ENCODE measurements at places on chromosomes 5 and 9.

DNA sequence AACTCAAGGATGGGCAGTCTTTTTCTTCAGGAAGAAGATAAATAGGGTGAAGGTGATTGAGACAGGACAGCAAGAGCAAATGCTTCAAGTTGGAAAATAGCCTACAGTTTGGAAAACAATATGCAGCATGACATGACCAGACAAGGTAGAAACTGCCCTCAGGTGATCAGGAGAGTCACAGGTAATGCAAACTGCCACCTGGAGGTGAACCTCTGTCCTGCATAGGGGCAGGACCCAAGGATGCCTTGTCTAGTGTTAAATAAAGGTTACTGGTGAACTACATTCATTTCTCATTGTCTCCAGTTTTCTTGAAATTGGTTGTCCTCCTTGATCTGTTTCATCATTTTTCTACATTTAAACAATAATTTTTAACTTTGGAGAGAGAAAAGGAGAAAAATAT, 232.1 kb downstream of the SEMA5A start:
- DNase-seq, result no peak

DNA sequence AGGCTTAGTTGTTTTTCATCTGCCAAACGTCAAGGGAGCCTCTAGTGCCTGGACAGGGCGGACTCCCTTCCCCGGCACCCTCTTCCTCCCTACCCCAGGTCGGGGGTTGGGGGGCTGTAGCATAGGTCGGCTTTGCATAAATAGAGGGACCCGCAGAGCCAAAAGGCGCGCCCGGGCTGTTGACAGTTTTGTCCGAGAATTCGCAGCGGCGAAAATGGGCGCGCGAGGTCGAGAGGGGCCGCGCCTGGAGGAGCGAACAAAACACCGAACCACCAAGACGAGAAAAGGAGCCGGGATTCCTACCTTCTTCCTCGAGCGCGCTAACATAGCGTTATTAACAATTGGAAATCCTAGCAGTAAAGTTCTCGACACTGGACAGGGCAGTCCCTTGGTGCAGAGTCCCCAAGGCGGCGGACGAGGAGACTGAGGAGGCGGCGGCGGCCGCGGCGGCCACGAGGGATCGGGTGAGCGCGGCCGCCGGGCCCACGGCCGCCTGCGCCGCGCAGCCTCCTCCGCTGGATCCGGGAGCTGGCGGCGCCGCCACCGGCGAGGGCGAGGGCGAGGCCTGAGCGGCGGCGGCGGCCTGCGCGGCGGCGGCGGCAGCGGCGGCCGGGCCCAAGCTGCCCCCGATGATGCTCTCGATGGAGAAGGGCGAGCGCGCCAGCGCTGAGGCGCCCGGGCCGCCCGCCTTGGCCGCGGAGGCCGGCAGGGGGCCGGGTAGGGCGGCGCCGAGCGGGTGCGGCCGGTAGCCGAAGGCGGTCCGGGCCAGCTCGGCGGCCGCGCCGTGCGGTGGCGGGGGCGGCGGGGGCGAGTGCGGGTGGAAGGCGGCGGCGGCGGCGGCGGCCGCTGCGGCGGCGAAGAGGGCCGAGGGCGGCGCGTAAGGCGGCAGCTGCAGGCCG, 1.7 kb downstream of the FOXD1 start:
- DNase-seq, result no peak

DNA sequence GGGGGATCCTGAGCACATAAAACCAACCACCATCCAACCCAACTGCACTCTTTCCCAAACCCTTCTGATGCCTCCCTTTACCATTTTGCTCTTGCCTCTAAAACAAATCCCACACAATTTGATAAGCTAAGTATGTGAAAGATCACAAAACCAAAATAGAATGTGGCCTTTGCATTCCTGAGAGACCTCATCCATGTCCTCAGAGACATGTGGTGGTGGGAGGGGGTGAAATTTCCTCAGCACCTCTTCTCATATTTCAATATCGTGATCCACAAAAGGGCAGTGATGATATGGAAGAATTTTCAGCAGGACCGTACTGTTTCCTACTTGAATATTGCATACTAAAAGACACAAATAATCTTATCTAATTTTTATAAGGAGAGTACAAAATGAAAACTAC, 423.3 kb downstream of the TLE1 start:
- DNase-seq, result peak; percentile 6

GRCh38 chr5:120415985-120416384, 48.1 kb upstream of the PRR16 start:
- DNase-seq, result no peak

DNA sequence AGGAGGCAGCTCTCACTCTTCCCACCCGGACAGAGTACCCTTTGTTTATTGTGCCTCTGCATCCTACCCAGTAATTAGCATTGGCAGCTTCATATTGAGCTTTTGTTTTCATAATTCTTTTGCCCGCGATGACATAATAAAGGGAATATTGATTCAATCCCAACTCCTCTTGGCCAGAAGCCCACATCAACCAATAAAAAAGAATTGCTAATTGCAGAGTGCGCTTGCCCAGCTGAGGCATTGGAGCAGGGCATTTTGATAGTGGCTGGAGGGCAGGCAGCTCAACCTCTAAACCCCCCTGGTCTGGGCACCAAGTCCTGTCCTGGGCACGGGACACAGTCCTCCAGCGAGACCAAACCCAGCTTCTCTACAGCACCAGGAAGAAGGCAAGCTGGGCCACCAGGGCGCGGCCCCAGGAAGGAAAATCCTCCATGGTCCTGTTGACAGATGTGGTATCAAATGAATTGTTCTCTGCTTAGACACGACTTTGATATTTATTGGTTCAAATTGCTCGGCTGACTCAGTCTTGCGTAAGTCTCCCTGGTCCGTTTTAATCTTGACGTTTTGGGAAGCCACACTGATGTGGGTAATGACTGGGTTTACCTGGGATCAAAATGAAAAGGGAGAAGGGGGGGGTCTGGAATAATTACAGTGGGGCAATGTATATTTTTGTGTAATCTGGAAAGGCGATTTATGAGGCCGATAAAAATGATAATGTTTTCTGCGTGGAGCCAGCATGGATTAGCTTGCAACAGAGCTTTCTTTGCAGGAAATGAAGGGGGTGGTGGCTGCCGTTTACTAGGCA, 220.7 kb upstream of the MSX2 start:
- DNase-seq, result peak; percentile 60

GRCh38 chr5:151470439-151470838, 23.0 kb downstream of the SLC36A1 start:
- peak; percentile 95 for DNase-seq

GRCh38 chr9:12843735-12844134, 68.9 kb downstream of the LURAP1L start:
- DNase-seq, result no peak

DNA sequence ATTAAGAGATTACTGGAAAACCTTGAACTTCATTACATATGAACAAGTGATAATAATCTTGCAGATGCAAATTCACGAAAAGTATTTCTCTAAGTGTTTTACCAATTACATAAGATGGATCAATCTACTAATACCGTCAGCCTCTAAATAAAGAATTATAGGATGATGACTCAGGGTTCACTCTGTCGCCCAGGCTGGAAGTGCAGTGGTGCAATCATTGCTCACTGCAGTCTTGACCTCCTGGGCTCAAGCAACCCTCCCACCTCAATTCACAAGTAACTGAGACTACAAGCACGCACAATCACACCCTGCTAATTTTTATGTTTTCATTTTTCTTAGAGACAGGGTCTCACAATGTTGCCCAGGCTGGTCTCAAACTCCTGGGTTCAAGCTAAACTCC, 56.1 kb downstream of the CHD1 start:
- DNase-seq, result peak; percentile 74

Data from fibroblast of mammary gland (primary cell).